ENCODE measurements at places on chromosomes 4 and X.

DNA sequence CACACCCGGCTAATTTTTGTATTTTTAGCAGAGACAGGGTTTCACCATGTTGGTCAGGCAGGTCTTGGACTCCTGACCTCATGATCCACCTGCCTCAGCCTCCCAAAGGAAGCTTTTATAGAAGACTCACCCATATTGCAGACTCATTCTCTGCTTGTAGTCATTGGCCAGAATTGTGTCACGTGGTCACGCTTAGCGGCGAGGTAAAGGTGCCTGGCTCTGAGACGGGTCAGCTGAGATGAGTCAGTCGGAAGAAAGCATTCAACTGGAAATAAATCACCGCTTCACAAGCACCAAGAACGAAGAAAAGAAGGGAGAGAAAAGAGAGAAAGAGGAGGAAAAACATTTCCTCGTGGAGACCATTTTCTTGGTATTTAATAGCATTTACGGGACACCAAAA, 218.8 kb upstream of the NOCT start:
- ATAC-seq = no peak

GRCh38 chr4:53019485-53020382, 157.6 kb downstream of the RASL11B start:
- no peak for ATAC-seq

DNA sequence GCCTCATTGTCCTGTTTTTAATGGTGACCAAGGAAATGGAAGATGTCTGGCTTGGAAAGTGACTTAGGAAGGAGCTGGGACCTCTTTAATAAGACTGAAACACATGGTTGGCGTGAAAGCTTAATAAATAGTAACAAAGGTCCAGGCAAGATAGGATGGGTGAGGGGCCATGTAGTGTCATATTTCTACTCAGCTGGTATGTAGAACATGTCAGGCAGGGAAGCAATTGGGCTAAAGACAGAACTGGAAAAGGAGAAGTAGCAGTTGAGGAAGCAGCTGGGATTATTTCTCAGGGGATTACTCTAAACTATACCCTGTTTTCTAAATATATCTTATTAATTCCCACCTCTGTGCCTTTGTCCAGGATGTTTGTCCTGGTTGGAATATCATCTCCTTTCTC, 18.6 kb downstream of the ITGB1BP2 start:
- ATAC-seq = no peak

DNA sequence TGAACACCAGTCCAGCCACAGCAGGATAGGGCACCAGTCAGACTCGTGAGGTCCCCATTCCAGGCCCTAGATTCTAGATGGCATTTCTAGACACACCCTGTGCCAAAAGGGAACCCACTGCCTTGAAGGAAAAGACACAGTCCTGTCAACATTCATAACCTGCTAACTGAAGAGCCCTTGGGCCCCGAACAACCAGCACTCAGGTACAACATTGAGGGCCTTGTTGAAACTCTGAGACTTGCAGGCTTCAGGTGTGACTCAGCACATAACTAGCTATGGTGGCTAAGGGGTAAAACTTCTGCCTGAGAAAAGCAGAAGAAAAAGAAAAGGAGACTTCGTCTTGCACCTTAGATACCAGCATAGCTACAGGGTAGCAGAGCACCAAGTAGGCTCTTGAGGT, 252.9 kb upstream of the GRID2 start:
- ATAC-seq = no peak

- ATAC-seq = no peak
Observed at GRCh38 chr4:85993641-85994040, 366.2 kb downstream of the MAPK10 start.

GRCh38 chrX:138745196-138745595, 33.7 kb upstream of the FGF13 start:
- ATAC-seq = no peak

DNA sequence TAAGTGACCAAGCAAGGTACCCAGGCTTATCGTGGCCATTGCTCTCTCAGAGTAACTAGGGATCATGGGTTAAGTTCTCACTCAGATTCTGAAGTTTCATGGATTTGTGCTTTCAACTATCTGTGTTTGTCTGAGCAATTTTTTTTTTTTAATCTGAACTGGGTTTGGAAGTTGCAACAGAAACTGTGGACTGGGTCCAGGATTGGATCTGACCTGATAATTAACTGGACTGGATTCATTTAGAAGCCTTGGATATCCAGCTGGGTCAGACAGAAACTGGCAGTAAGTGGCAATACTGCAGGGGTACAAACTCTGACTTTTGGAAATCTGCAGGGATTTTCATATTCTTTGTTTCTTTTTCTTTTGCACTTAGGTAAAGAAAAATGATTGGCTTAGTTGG, 38.7 kb upstream of the FGF2 start:
- ATAC-seq = no peak

- ATAC-seq = no peak
Observed at GRCh38 chrX:107848591-107848990, 22.9 kb downstream of the MID2 start.

GRCh38 chrX:16934185-16934584, 12.3 kb upstream of the REPS2 start:
- no peak for ATAC-seq

DNA sequence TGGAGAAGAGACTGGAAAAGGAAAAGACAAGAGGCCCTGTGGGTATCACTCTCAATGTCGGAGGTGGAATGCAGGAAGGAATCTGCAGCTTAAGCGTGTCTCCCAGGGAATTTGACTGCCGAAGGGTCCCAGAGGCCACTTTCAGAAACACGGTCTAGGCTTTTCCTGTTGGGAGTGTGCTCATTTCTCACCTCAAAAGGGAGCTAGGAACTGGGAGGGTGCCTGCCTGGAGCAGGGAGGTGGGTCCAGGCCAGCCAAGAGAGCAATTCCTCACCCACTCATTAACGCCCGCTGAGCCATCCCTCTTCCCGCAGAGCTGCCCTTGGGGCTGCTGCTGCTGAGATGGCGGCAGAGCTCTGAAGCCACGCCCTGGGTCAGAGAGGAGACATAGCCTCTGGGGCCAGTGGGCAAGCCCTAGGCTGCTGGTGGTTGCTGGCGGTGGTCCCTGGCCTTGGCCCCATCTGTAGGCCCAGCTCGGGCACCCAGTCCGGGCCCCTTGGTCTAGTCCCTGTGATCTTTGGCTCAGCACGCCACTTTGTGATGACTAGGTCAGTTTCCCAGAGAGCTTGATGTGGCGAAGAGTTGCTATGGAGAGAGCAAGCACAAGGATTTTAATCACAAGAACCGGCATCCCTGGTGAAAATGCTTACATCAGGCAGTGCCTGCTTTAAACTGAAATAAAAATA, 4.1 kb downstream of the ZNF185 start:
- ATAC-seq = no peak

- no peak for ATAC-seq
Observed at GRCh38 chr4:124907881-124908280, 195.3 kb upstream of the ANKRD50 start.

Measured in stimulated activated memory B cell treated with anti-CD40 and anti-IgM and Interleukin-4, amounts not matched to agents 10 μg/mL and 1 μg/mL and 100 μg/mL, for 72 hours (primary cell).